ENCODE measurements at places on chromosomes 7 and 10.

DNA sequence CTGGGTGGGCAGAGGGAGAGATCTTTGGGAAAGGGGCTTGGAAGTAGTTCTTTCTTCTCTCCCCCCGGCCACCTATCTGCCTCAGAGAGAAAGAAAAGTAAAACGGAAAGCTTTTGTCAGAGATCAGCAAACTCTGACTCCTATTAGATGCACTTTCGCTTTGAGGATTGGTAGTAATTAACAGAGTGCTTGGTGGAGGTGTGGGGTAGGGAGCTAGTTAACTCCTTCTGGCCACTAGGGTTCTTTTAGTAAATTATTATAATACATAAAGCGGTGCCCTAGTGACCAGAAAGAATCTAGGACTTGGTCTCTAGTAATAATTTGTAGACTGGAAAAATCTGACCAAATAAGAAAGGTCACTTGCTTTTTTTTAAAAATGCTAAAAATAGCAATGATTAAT, 54.6 kb downstream of the CPVL start:
- DNase-seq = no peak

GRCh38 chr7:134602881-134603451, 43.7 kb upstream of the BPGM start:
- DNase-seq = no peak

GRCh38 chr7:102098986-102099385, 187.7 kb upstream of the SH2B2 start:
- no peak for DNase-seq

DNA sequence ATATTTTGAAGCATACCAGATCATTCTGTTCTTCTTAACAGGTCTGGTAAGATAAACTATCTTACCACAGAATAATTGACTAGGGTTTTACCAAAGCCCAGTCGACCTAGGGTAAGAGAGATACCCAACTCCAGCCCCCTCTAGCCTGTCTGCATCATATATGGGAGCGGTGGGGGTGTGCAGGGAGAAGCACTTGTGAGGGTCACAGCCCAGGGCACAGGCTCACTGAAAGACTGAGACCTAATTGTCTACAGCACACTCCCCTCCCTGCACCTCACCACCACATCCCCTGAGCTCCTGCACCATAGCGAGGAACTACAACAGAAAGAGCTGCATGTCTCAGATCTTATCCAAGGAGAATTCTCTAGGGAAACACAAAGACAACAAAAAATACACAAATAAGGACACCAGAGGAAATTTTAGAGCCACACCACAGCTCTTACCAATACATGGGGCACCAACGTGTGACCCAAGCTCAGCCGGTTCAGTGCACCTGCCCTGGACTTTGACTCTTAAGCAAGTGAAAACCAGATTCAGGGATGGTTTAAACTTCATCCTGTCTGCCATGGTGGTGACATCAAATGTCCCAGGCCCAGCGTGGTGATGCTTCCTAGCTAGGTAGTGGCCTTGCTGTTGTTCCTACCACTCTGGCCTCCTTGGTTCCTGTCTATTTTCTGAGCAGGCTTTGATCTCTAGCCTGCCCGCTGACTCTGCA, 150.8 kb downstream of the HERPUD2 start:
- DNase-seq = no peak

- DNase-seq = no peak
Measured at GRCh38 chr10:66792441-66792840, 133.4 kb upstream of the LRRTM3 start.

DNA sequence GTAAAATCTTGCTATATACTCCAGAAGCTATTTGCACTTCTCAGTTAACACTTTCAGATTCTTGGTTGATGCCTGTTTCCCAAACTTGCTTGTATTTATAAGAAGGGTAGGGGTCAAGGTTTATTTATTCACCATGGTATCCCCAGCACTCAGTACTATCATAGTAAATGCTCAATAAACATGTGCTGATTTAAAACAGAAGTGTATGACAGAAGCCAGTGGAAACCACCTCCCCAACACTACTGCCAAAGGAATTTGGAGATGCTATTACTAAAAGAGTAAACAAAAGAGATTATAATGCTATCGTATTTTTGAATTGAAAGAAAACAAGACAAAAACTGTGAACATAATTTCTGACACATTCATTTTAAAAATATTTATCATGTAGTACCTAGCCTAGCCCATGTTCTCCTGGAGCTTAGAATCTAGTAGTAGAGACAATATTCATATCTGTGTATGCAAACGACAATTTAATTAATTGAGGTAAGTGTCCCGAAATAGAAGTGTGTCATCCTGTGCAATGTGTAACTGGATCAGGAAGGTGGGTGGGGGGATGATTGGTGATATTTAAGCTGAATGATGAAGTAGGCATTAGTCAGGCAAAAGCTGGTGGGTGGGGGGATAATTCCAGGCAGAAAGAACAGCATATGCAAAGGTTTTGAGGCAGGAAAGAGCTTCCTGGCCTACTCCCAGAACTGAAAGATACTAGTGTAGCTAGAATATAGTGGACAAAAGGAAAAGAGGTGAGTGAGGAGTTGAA, 77.5 kb downstream of the HGF start:
- no peak for DNase-seq

All from stimulated activated CD8-positive, alpha-beta memory T cell treated with anti-CD3 and anti-CD28 coated beads, Interleukin-7, amount 100 ng/mL, for 1 hour (primary cell).